ENCODE measurements at places on chromosomes 3 and 15.

DNA sequence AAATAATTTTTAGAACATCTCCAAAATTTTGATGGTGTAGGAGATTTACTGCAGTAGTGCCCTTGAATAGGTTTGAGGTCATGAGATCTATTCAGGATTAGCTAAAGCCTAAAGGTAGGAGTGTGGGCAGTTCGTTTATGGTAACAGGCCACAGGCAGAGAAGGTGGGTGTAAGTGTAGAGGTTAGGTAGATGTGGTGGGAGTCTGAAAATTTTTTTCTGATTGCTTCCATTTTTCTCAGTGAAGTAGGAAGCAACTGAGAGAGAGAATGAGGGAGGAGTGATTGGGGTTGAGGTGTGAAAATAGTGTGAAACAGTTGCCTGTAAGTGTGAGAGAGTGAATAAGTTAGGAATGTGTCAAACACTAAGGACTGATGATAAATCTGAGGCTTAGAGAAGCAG, 2.2 kb upstream of the ELL3 start:
- no peak for DNase-seq

DNA sequence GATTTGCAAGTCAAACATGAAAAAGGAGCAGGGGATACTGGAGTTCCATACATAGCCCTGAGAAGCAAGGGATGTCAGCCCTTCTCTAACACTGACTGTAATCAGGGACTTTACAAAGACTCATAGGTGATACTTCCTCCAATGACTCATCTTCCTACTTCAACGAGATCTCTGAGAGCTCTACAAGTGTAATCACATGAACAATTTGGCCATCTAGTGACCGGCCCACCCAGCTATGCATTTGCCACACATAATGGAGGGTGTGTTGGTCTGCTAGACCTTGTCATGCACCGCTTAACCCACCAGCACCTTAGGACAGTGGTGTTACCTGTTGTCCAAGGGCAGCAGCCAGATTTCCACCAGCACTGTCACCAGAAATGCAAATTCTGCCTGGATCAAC, 75.3 kb downstream of the NCEH1 start:
- DNase-seq: peak; percentile 3

- peak; percentile 10 for DNase-seq
Observed at GRCh38 chr3:45225465-45226205, 452 bp downstream of the TMEM158 start.

- DNase-seq: no peak
Observed at GRCh38 chr3:105862217-105862616, 6.6 kb downstream of the CBLB start.

GRCh38 chr15:64110950-64111678, 15.3 kb downstream of the SNX1 start:
- DNase-seq: no peak
